ENCODE measurements at places on chromosomes 3 and 15.

GRCh38 chr15:48190932-48191573 is 412 bp upstream of the CTXN2 start:
- DNase-seq: peak; percentile 48

- no peak for DNase-seq
These were observed 927 bp upstream of the FYTTD1 start for GRCh38 chr3:197748597-197749314.

DNA sequence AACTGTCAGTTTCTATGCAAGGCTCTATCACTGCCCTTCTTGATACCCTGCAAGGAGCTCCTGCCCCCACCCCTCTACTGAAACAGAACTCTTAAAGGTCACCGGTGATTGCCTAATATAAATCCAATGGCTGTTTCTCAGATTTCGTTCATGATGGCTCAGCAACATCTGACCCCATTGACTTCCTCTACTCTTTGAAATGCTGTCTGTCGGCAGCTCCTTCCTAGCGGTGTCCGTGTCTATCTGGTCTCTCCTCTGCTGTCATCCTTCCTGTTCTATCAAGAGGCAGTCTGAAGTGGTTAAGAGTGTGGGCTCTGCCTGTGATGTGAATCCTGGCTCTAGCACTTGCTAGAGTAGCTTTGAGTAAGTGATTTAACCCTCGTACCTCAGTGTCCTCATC is 5.5 kb downstream of the TMEM266 start:
- DNase-seq: no peak

DNA sequence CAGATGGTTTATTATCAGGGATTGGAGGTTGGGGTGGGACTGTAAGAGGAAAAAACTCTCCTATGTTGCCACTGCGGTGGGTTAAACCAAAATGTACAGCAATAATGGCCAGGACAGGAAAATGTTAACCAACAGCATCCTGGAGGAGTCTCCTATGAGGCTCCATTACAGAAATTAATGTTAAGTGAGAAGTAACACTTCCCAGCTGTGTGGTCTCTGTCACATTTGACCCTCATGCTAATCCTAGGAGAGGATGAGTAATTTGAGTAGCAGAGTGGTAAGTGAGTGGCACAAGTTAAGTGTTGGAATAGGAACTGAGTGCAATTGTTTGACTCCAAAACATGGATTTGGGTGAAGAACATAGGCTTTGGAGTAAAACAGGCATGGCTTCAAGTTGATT is 39.0 kb downstream of the ARHGEF3 start:
- DNase-seq: no peak

GRCh38 chr3:124831628-124832199 is 55.5 kb downstream of the ITGB5 start:
- DNase-seq: no peak

- DNase-seq: no peak
These were observed 63.2 kb upstream of the MNS1 start for GRCh38 chr15:56528136-56528535.

DNA sequence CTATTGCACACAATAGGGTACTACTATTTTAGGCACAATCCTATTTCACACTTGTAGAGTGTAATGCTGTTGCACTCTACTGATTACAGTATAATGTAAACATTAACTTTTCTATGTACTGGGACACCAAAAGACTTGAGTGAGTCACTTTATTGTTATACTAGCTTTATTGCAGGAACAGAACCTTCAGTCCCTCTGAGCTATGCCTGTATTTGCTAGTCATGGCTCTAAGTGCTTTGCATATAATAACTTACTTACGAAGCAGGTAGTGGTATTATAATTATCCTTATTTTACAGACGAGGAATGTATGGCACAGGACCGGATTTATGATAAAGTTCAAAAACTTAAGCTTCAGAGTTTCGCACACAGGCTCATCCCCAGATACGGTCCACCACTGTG is 106.6 kb upstream of the SLC6A6 start:
- no peak for DNase-seq

DNA sequence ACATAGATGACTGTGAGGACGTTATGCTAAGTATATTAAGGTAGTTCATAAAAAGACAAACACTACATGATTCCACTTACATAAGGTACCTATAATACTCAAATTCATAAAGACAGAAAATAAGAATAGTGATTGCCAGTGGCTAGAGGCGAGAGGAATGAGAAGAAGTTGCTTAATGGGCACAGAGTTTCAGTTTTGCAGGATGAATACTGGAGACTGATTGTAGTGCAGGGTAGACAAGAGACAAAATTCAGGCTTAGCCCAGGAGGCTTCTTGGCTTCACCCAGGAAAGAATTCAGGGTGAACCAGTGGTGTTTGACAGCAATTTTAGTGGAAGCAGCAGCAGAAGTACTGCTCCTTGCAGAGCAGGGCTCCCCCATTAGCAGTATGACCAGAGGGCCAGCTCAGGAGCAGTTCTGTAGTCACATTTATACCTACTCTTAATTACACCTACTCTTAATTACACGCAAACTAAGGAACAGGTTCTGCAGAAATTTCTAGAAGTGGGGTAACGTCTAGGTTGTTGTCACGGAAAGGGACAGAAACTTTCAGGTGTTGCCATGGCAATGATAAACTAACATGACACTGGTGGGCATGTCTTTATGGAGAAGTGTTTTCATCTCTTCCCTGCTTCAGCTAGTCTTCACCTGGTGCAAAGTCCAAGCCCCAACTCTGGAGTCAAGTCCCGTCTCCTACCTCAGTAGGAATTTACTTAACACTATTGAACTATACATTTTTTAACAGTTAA is 55.2 kb downstream of the TBL1XR1 start:
- no peak for DNase-seq

DNA sequence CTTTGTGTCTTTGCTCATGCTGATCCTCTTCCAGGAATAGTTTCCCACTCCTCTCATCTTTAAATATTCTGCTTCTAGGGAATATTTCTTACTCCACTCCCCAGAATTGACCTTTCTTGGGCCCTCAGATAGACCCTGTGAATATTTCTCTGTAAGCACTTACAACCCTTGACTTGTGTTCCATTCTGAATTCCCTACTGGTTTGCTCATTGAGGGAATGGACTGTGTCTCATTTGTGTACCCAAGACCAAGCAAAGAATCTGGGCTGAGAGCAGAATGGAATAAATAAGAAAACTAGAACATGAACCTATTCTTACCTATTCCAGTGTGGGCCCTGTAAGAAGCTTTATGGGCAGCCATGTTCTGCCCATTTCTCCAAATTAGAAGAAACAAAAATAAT is 72.7 kb upstream of the TSPAN3 start:
- no peak for DNase-seq

GRCh38 chr15:28096411-28096669 is 2.8 kb downstream of the OCA2 start:
- no peak for DNase-seq

- no peak for DNase-seq
These were observed 185.8 kb upstream of the TTC14 start for GRCh38 chr3:180416111-180416594.

DNA sequence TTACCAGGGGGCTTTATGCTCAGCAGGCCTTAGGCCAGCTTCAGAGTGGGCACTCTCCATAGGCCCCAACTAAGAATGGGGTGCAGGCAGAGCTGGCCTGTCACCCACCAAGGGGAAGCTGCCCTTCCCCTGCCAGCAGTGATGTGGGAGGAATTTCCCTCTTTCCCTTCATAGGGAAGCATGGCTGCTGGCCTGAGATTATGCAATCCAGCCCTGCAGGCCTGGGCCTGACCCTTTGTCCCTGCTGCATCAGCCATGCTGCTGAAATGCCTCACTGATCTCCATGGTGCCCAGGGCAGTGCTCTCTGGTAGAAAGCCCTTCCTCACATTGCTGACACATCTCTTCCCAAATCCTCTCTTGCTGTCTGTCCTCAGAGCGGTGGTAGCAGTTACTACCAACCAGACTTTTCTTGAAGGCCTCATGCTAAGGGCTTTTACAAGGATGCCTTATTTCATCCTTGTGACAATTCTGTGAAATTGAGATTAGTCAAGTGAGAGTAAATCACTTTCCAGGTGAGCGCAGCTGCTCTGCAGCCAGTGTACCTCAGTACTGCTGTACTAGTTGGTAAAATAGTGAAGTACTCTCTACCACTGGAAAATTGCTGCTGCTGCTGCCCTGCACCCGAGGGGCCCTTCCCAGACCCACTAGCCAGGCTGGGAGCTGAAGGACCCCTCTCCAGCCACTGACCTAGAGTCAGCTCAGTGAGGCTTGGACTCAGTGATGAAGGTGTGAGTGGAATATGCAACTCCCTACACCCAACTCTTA is 33.8 kb downstream of the MRAS start:
- no peak for DNase-seq

DNA sequence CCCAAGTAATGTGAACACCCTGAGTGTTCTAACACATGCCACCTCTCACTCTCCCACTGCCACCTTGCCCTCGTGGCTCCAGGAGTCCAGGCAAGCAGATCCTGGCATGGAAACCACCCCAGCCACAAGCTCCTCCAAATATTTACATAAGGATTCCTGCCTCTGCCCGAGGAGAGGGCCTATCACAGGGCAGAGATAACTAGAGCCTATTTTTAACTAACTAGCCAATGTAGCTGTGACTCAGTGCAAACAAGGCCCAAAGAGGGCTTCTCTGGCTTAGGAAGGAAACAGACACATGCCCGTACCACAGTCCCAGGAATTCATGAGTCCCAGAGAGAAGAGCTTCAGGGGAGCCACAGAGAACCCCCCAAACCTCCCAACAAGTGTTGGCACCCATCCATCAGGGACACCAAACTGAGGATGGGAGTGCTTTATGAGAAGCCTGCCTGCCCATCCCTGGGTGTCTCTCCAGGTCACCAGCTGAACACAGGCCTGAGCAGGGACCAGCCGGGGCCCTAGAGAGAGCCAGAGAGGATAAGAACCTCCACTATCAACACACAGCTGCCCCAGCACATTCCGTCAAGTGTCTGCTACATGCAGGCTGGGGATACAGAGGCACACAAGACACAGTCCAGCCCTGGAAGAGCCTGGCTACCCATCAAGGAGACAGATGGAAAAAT is 9.2 kb downstream of the FYCO1 start:
- no peak for DNase-seq

- DNase-seq: no peak
These were observed 181.8 kb downstream of the OXSM start for GRCh38 chr3:25971736-25972135.

- DNase-seq: no peak
These were observed 88.6 kb upstream of the ZNF280D start for GRCh38 chr15:56821721-56822425.

DNA sequence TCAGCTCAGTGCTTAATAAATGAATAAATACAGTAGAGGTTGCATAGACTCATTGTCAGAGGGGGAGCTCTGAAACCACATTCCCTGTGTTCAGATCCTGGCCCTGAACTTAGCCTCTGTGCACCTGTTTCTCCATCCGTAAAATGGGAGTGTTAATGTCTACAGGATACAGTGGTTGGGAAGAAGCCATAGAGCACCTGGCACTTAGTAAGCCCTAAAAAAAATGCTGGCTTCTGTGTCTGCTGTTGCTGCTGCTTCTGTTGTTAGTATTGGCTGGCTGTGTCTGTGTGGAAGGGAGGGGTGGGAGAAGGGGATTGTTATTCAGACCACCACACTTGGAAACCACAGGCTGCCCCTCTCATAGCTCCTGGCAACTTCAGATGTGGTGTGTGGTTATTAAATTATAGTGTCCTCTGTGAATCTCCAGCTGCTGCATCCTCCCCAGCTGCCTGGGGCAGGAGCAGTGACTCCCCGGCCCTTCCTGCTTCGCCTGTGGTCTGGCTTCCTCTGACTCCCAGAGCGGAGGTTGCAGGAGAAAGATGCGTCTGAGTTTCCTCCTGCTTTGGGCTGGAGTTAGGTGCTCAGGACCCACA is 31.0 kb downstream of the FGD5 start:
- no peak for DNase-seq

DNA sequence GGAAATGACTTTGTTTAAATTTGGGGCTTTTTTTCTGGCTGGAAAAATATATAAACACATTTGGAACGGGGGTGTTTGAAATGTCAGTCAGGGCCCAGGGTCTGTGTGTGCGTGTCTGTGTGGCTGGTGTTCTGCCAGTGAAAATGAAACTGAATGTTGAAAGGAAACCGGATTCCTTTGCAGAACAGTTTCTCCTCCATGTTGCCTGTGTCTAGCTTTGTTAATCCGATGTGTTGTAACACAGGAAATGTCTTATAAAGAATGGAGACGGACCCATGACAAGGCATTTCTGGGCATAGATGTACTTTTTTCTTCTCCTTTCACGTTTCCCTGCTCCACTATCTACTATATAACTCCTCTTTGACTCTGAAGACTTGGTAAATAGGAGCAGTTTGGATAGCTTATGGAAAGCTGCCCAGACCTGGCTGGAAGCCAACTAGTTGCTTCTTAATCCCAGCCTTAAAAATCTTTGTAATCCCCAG is 2.8 kb downstream of the SQOR start:
- DNase-seq: no peak

- DNase-seq: no peak
These were observed 603 bp downstream of the SCAPER start for GRCh38 chr15:76904461-76905012.

GRCh38 chr15:92925454-92925853 is 25.3 kb downstream of the CHD2 start:
- no peak for DNase-seq

DNA sequence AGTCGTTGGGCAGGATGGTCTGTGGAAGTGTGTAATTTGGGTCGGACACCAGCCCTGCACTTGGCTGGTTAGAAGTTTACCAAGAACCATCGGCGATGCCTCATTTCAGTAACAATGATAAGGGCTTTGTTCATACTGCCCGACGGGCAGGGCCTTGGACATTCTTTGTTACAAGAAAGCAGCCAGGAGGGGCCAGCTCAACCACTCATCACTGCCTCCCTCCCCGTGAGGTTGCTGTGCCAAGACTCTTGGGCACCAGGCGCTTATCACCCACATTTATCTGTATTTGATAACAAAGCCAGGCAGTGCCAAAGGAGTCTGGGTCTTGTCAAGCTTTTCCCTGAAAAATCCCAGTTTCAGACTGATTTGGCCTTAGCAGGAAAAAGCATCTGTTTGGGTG is 235.0 kb downstream of the ADAMTS17 start:
- DNase-seq: no peak

- DNase-seq: no peak
These were observed 369.6 kb upstream of the AZI2 start for GRCh38 chr3:28718074-28718849.

DNA sequence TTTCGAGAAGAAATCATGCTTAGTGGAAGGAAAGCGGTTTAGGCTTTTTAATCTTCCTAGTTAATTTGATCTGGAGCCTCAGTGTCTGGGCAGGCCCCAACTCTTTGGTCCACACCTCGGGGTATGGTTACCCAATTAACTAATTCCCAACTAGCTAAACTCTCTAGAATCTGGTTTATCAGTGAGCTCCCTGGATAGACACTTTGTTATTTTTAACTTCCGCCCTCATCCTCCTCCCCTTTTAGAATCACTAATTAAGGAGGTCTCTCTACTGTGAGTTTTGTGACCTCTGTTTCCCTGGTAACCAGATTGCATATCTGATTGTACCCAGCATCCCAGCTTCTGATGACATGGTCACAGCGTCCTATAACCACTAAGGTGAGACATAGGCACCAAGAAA is 112.2 kb downstream of the RARB start:
- DNase-seq: no peak
